Activated CD4-positive, CD25-positive, alpha-beta regulatory T cell (primary cell): ENCODE measurements at places on chromosomes 5 and 9.

- DNase-seq: no peak
Observed at GRCh38 chr5:54561651-54562050, 44.1 kb downstream of the SNX18 start.

GRCh38 chr5:23419115-23419514 lies 88.3 kb upstream of the PRDM9 start:
- no peak for DNase-seq

- no peak for DNase-seq
Observed at GRCh38 chr5:138736293-138736692, 16.9 kb upstream of the CTNNA1 start.

- DNase-seq: no peak
Observed at GRCh38 chr5:124414973-124415372, 331.5 kb downstream of the ZNF608 start.

- DNase-seq: no peak
Observed at GRCh38 chr5:149537374-149537975, 13.8 kb downstream of the CSNK1A1 start.

- DNase-seq: no peak
Observed at GRCh38 chr5:7190712-7191250, 205.2 kb upstream of the ADCY2 start.

DNA sequence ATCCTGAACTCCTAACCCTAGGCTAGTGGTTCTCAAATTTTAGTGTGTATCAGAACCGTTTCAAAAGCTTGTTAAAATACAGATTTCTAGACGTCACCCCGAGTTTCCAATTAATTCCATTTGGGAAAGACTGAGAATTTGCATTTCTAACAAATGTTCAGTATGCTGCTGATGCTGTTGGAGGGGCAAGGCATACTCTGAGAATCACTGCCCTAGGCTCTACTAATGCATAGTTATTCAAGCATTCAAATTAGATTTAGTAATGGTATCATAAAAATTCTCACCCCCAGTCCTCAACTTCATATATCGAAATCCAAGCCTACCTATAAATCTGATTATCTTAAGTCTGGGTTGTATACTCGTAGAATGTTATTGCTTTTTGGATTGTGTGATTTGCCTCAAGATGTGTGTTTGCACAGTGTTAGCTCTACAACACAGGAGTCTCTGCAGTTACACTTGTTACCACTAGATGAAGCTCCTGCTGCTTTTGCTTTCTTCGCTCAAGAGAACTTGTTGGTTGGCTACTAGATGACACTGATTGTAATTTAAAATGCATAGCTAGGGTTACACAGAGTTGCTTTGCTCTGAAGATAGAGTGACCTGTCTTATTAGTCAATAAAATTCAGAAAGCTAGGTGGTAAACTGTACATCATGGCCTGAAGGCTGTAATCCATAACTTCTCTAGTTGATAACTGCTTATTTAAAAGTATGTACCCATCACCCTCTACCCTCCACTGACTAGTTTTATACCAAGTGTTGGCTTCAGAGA lies 7.5 kb upstream of the ERAP2 start:
- DNase-seq: no peak

GRCh38 chr5:127801751-127802476 lies 98.7 kb downstream of the CCDC192 start:
- no peak for DNase-seq

GRCh38 chr5:82073179-82073578 lies 101.4 kb downstream of the ATG10 start:
- DNase-seq: no peak

GRCh38 chr9:1173211-1173610 lies 123.1 kb downstream of the DMRT2 start:
- DNase-seq: no peak

DNA sequence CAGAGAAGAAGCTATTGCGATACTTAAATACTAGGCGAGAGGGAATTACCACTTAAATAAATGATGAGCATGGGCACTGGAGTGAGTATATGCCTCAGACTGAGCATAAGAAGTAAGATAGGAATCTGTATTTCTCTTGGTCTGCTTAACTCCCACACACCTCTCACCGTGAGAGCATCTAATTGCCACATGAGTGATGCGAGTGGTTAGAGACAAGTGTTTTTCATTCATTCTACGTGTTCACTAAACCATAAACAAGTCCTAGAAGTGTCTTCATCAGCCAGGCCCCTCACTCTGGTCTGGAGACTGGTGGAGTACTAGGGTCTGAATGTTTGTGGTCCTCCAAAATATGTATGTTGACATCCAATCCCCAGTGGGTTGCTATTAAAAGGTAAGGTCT lies 150.2 kb upstream of the SLC12A2 start:
- DNase-seq: no peak

DNA sequence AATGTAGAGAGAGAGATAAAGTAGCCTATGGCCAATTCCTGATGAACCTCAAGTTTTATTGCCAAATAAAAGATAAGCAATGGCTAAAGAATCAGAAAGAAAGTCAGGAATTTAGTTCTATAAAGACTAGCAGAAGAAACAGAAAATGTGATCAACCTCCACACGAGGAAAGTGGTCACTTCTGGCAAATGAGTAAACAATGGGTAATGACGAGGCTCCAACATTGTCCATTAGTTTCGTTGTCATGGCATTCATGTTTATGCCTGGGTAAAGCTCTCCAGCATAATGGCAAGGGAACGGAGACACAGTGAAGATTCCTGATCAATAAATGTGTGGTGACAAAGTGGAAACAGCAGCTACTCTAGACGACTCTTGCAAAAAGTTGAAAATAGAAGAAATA lies 341.8 kb upstream of the CTNND2 start:
- no peak for DNase-seq

DNA sequence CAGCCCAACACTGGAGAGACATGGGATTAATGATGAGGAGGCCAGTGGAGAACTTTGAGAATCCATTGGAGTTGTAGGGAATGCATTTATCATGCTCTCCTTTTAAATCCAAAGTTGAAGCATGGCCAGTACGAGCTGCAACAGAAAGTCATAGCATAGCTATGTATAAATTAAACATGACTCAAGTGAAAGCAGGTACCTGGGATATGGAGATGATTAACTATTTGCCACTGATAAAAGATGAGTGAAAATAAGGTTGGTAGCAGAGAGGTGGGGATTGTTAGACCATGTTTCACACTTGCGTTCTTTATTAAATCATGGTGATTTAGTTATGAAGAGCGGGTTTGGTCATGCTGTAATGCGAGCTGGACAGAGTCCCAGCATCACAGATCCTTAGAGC lies 189.6 kb downstream of the ARHGEF28 start:
- no peak for DNase-seq

GRCh38 chr5:57768745-57769144 lies 286.1 kb upstream of the ACTBL2 start:
- DNase-seq: no peak

DNA sequence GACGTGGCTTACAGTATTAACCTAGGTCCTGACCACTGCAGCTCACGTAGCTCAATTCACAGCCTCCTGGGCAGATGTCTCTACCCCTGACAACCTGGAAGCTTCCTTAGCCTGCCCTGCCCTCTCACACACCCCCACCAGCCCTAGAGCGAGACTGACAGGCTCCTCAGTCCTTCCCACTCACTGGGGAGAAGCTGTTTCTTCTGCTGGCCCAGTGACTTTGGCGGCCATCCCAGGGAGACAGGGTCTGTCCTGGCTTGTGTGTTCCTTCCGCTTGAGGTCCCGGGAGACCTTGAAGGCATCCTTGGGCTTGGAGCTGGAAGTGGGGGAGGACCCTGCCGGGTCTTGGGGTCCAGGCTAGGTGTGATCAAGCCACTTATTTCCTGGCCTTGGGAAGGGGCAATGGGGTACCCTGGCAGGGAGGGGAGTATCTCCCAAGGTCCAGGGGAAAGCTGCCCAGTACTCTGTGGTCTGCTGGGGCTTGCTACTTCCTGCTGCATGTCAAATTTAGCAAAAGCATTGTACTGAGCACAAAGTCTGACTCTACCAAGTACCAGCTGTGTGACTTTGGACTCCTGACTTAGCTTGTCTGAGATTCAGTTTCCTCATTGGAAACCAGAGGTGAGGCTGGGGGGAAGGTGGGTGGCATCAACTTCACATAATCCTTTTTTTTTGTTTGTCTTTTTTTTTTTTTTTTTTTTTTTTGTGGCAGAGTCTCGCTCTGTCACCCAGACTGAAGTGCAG lies 1.9 kb downstream of the MIGA2 start:
- DNase-seq: no peak

DNA sequence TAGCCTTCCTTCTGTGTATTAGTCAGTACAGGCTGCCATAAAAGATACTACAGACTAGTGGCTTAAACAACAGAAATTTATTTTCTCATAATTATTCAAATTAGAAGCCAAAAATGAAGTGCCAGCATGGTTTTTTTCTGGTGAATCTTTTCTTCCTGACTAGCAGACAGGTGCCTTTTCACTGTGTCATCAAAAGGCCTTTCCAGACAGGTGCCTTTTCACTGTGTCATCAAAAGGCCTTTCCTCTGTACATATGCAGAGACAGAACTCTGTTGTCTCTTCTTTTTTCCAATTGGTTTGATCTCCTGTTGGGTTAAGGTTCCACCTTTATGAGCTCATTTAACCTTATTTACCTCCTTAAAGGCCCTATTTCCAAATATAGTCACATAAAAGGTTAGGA lies 599.9 kb downstream of the ISL1 start:
- no peak for DNase-seq

- DNase-seq: no peak
Observed at GRCh38 chr9:8888591-8888990, 1089.0 kb upstream of the DMAC1 start.

GRCh38 chr5:132019337-132019736 lies 7.9 kb upstream of the ACSL6 start:
- DNase-seq: no peak

DNA sequence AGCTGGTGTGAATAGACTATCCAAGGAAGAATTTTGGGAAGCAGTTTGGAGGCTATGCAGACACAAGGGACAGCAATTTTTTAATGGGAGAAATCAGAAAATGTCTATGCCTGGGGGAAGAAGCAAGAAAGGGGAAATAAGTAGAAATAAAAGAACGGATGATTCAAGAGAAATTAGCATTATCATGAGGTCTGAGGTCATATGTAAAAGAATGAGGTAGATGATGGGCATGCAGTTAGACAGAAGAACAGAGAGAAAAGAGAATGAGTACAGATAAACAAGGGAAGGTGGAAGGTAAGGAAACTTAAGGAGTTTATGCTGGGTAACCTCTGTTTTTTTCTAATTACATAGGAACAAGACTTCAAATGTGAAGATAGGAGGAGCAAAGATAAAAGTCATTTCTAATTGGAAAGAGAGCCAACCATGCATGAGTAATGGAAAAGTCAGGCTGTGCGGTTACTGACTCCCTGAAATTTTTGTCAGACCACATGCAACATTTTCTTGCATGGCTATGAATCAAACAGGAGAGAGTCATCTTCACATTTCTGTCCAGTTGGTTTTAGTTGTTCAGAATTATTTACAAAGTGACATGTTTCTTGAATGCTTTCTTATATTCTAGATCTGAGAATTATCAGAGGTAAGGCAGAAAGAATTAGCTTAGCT lies 101.0 kb upstream of the PIK3R1 start:
- DNase-seq: no peak

- no peak for DNase-seq
Observed at GRCh38 chr9:114138552-114138971, 16.8 kb upstream of the COL27A1 start.

GRCh38 chr9:83572524-83572923 lies 34.3 kb upstream of the FRMD3 start:
- no peak for DNase-seq
